Epithelial cell of proximal tubule (primary cell): ENCODE measurements at places on chromosomes 4 and X.

- DNase-seq, result no peak
Measured at GRCh38 chr4:17561195-17561909, 15.6 kb upstream of the LAP3 start.

DNA sequence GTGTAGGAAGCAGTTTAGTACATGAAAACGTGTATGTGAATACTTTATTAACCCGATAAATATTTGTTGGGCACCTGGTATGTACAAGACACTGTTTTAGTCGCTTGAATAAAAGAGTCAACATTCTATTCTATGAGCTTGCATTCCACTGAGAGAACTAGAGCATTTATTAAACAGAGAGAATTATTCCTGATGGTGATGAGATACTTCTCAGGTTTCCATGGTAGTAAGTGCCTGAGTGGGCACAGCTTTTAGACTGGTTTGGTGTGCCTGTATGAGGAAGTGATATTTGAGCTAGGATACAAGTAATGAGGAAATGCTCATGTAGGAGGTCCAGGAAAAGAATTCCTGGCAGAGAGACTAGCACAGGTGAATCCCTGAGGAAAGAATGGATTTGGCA, 94.2 kb downstream of the ATP10D start:
- DNase-seq, result no peak

- DNase-seq, result no peak
Measured at GRCh38 chr4:152363904-152364303, 172.0 kb downstream of the FBXW7 start.

DNA sequence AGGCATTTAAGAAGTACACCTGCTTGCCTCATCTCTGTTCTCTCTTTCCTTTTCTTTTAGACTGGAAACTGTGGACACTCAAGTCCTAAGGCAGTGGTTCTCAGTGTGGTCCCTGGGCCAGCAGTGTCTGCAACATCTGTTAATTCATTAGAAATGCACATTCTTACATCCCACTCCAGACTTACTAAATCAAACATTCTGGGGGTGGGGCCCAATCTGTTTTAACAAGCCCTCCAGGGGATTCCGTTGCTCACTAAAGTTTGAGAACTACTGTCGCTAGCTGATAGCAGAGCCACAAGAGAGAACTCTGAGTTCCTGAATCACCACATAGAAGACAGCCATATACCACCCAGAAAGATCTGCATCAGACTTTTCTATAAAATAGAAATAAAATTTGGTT, 430.6 kb downstream of the BCOR start:
- DNase-seq, result no peak

- DNase-seq, result no peak
Measured at GRCh38 chr4:173073939-173074500, 94.6 kb upstream of the GALNT7 start.

DNA sequence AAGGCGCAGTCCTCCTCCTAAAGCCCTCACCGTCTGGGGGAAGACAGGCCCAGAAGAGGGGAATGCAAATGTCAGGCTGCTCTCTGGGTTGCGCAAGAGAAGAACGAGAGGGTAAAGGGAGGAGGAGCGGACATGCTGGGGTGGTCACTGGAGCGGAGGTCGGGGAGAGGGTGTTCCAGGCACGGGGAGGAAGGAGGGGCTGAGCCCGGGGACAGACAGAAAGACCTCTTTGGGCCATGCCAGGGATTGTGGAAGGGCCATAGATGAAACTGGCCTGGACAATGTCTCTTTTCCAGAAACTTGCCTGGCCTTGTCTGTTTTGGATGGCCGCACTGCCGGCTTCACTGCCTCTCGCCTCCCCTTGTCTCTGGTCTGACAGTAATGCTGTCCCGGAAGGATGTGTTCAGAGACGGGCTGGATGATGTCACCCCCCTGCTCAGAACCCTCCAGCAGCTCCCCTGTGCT, 121.0 kb downstream of the SORCS2 start:
- peak; percentile 12 for DNase-seq

DNA sequence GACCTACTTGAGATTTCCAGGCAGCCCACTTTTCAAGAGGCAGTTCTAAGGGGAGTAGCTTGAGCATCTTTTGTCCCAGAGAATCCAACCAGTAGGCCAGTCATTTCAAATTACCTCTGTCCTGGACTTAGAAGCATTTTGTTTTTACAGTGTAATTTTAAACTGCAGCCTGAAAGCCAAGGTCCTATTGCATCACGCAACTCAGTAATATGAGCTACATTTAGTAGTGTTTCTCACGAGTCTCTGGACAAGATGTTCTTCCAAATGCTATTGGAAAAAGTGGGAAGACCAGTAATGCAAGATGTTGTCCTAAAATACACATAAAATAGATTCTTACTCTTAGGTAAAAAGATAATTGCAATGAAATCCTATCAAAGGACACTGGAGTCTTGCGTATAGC, 182.5 kb upstream of the ARX start:
- DNase-seq, result no peak

GRCh38 chr4:6384541-6384940, 87.9 kb downstream of the PPP2R2C start:
- DNase-seq, result no peak

GRCh38 chrX:51456814-51457213, 39.6 kb downstream of the NUDT11 start:
- no peak for DNase-seq

- peak; percentile 72 for DNase-seq
Measured at GRCh38 chr4:136650541-136651277, 881.6 kb downstream of the PCDH18 start.

DNA sequence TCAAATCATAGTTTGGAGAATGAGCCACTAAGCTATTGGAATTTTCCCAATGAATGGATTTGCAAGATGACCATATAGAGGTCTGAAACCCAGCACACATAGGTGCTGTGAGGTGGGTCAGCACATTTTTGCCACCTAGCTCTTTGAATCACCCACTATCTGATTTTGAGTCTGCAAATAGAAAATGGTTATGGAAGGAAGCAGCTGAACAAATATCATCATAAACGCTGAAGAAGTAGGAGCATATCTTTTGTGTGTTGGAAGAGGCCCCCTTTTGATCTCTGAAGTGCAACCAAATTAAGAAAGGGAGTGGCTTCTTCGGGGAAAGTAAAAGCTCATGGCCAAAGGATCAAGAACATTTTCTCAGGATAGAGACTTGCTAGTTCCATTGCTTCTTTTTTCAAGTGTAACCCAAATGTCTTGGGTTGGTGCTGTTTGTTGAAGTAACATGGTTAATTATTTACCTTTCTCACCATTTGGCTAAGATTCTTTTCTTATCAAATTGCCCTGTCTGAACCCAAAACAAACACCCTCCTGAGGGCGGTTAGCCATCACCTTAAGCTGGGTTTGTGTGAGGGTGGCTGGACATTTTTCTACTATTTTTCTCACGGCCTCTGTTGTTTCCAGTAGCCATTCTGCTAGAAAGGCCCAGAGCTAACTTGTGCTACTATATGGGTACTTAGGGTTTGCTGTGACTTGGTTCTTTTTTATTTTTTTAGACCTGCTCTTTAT, 18.4 kb upstream of the SORBS2 start:
- DNase-seq, result no peak

DNA sequence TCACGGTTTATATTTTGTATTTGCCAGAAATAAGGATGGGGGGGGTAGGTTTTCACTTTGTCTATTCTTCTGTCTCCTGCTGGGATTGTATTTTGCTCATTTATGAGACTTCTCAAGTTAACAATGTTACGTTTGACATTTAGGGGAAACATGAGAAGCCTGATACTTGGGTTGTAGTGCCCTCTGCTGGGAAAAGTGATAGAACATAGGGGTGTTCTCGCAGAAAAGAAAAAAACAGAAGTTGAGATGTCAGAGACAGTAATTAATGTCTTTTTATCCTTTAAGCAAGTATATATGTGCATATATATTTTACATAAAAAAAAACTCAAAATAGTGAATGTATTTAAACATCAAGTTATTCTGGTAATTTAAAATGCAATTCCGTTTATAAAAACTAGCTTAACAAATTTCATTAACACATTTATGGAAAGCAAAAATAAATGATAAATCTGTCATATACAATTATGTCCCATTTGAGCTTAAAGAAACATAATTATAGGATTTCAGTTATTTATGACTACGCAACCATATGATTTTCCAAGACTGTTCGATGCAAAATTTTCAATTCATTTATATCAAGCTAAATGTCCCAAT, 46.0 kb upstream of the TMPRSS11F start:
- DNase-seq, result peak; percentile 16

DNA sequence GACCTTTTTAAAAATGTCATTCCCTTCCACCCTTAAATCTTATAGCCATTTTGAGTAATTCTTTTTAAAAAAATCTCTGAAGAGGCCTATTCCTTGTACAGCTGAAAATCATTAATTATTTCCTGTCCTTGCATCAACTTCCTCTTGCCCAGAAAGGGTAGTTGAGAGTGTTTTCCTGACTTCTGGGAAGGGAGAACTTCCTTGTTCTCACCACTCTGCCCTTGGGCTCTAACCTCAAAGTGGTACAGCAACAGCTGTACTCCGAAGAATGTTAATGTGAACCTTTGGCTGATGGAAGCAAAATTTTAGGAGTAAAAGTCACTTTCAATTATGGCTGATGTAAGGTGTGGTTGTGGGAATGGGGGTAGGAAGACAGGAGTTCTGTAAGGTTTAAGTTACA, 15.1 kb upstream of the FABP2 start:
- DNase-seq, result no peak

DNA sequence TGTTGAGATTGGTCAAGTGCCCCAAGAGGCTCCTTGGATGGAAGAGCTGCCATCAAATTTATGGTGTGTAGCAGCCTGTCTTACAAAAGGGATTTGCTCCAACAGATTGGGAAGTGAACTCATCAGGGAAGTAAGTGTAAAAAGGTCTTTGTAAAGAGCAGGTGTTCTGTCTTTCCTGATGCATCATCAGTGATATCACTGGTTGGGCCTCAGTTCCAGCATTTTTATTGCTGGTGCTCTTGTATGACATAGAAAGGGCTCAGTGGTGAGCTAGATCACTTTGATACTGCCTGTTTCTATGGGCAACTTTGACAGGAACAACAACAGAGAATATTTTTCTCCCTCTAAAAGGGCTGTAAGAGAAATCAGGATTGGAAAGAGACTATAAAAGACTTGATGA, 8.7 kb upstream of the GABRE start:
- no peak for DNase-seq

GRCh38 chr4:74166818-74167217, 8.9 kb downstream of the MTHFD2L start:
- no peak for DNase-seq

GRCh38 chrX:153599192-153600031, 473 bp upstream of the CCNQ start:
- DNase-seq, result no peak

DNA sequence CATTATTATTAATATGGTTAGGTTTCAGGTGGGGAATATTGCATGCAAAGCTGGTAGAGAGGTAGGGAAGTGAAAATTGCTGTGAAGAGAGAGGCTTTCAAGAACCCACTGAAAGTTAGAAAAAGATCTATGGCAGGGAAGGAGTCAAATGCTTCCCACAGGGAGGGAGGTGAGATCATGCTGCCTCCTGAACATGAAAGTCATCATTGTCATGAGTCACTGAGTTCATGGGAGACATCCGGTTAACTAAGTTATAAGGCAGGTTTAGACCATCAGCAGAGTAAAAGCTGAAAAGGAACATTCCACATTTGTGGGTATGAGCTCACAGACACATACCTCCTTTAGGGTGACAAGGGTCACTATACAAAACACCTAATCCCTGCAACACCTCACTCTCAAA, 16.2 kb downstream of the GATB start:
- peak; percentile 98 for DNase-seq

GRCh38 chr4:128958194-128958593, 135.1 kb downstream of the SCLT1 start:
- no peak for DNase-seq

GRCh38 chr4:47494124-47494430, 9.0 kb downstream of the ATP10D start:
- no peak for DNase-seq

DNA sequence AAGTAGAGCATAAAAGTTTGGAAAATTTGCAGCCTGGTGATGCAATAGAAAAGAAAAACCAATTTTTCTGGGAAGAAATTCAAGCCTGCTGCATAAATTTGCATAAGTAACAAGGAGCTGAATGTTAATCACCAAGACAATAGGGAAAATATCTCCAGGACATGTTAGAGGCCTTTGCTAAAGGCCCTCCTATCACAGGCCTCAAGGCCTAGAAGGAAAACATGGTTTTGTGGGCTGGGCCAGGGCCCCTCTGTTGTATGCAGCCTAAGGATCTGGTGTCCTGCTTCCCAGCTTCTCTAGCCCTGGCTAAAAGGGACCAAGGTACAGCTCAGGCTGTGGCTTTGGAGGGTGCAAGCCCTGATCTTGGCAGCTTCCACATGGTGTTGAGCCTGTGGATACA, 6.2 kb upstream of the RTL3 start:
- no peak for DNase-seq

DNA sequence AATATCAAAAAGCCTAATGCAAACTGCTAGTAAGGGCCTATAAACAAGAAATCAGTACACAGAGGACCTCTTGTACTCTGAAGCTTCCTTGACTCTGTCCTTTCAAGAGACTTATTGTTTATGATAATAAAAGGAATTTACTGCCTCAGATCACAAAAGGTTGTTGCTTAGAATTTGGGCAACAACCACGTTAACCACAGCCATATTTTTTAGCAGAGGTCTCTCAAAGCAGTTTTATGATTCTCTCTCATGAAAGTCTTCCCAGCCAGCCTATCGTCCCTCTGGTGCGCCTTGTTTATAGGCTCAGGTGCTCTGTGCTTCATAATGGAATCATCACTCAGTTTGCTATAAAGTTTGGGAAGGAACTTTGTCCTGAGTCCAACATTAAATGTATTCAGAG, 270.6 kb downstream of the RCHY1 start:
- DNase-seq, result no peak

DNA sequence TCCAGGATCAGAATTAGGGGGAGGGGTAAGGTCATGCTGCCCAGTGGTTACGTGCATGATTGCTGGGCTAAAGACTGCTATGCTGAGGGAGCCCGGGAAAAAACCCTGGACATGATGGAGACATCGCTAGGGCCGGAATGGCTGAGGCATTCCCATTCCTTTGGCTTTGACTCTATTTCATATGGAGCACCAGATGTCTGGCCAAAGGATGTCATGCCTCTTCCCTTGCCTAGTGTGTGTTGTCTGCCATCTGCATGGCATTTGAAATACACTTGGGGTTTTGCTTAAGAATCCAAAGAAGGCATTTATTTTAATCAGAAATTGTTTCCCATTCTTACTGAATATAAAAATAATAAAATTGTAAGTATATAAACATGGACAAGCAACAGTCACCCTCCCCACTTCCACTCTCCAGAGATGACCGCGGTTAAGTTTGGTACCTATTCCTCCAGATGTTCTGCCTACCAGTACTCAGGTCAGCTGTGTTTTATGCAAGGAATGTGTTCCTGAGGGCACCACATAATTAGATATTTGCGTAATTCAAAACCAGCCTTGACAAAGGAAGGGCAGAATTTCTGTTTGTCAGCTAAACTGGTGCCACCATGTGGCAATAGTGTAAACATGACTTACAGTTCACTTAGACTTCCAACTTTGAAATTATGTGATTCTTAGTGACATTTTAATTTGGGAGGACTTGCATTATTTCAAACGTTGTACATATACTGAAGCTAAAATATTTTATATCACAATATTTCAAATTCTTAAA, 105.9 kb downstream of the CT47B1 start:
- DNase-seq, result peak; percentile 35
